ENCODE measurements at places on chromosomes 2 and 18. TPM values are rescaled to one million over a fixed set of nuclear protein-coding genes. Genes with fewer than 3 reads are reported as not detected.

The FNDC4 gene
- total RNA-seq = 4.4 TPM

The LYPD6 gene
- total RNA-seq = 1.1 TPM

The KCNG3 gene
- 0.36 TPM for total RNA-seq

The OSGEPL1 gene
- 17.2 TPM for total RNA-seq

The CHRNG gene
- not detected for total RNA-seq

The CCDC141 gene
- total RNA-seq = not detected

The CKAP2L gene
- 15.7 TPM for total RNA-seq

The CPLX4 gene
- not detected for total RNA-seq

The MAB21L4 gene
- not detected for total RNA-seq

The SALL3 gene
- under 0.01 TPM for total RNA-seq

The CIB4 gene
- not detected for total RNA-seq

The EFHD1 gene
- total RNA-seq = 2.9 TPM

The UGT1A9 gene
- not detected for total RNA-seq

Measured in melanocyte of skin (primary cell).